Naive thymus-derived CD8-positive, alpha-beta T cell (primary cell): ENCODE measurements at places on chromosomes 3 and 15. TPM values are rescaled to one million over a fixed set of nuclear protein-coding genes. Genes with fewer than 3 reads are reported as not detected.

GRCh38 chr3:63644212-63644797 lies 8.2 kb upstream of the SNTN start:
- no peak overlapping the region for H3K4me3 ChIP-seq
- H3K27ac ChIP-seq, result no peak overlapping the region
- peaks cover 8% of the 10 kb centered on the region for H3K27me3 ChIP-seq
- no peak for DNase-seq

GRCh38 chr3:184241447-184242296 lies 7.1 kb downstream of the ALG3 start:
- no peaks in the 10 kb centered on the region for H3K4me1 ChIP-seq
- DNase-seq, result no peak
- H3K27me3 ChIP-seq, result no peaks in the 10 kb centered on the region
- no peak overlapping the region for H3K27ac ChIP-seq
- no peak overlapping the region for H3K4me3 ChIP-seq
- peaks cover 40% of the 10 kb centered on the region for H3K36me3 ChIP-seq

DNA sequence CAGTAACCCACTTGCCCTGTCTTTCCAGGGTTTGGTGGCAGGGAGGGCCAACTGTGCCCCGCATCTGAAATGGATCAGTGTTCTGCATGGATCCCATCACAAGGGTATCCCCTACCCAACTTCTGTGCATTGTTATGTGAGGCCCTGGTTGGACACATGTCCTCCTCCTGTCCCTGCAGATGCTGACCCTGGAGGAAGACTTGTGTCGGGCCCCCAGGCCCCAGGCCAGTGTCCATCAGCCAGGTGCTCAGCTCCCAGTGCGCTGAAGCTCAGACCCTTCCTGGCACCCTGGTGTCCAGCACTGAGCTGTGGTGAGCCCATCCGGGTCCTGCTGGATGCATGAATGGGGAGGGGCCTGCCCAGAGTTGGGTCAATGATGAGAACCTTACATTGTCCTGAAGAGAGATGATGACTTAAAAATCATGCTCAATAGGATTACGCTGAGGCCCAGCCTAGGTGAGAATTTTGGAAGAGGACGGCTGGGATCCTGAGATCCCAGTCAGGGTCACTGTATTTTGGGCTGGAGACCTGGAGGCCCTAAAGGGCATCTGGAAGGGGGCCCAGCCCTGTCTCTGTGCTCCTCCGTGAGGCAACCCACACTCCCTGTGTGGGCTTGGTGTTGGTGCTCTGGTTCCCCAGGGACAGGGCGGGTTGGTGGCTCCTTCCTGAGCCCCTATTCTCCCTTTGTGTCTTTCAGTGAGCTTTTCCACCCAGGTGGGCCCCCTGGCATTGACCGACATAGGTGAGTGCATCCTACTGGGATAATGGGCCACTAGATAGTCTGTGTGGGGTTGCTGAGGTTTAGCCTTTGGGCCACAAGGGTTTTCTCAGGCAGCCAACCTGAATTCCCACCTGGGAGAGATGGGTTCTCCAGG lies 199.1 kb downstream of the UBE3A start:
- no peak for DNase-seq
- H3K4me3 ChIP-seq, result no peak overlapping the region
- H3K4me1 ChIP-seq, result no peaks in the 10 kb centered on the region
- H3K36me3 ChIP-seq, result no peaks in the 10 kb centered on the region

DNA sequence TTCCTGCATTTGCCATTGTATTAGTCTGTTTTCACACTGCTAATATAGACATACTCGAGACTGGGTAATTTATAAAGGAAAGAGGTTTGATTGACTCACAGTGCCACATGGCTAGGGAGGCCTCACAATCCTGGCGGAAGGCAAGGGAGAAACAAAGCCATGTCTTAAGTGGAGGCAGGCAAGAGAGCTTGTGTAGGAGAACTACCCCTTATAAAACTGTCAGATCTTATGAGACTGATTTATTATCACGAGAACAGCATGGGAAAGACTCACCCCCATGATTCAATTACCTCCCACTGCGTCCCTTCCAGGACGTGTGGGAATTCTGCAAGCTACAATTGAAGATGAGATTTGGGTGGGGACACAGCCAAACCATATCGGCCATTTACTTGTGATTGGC lies 27.8 kb downstream of the YEATS2 start:
- DNase-seq, result no peak
- no peak overlapping the region for H3K27ac ChIP-seq
- H3K4me3 ChIP-seq, result no peak overlapping the region
- no peaks in the 10 kb centered on the region for H3K4me1 ChIP-seq

DNA sequence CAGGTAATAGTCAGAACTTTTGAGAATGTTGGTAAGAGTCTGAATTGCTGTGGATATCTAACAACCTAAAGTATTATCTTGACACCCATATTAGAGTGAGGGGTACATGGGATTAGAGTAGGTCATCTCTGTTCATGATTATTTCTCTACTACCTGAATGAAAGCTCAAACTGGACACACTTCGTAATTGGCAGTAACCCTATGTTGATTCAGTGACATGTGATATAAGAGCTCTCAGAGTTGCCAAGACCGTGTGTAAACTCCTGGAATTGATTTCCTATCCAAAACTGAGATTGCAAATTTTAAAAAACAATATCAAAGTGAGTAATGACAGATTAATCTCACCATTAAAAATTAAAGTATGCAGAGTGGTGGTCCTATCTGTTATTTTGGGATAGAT lies 214.8 kb upstream of the ARHGEF26 start:
- no peak for DNase-seq
- no peaks in the 10 kb centered on the region for H3K4me1 ChIP-seq
- no peaks in the 10 kb centered on the region for H3K36me3 ChIP-seq
- H3K4me3 ChIP-seq, result no peak overlapping the region
- no peaks in the 10 kb centered on the region for H3K27me3 ChIP-seq
- no peak overlapping the region for H3K27ac ChIP-seq

- no peak overlapping the region for H3K4me3 ChIP-seq
- H3K27ac ChIP-seq, result no peak overlapping the region
- no peaks in the 10 kb centered on the region for H3K36me3 ChIP-seq
- no peaks in the 10 kb centered on the region for H3K27me3 ChIP-seq
- peak; percentile 56 for DNase-seq
- H3K4me1 ChIP-seq, result peaks cover 7% of the 10 kb centered on the region
Observed at GRCh38 chr15:43769584-43770228, 7.1 kb downstream of the ELL3 start.

GRCh38 chr3:23264413-23264812 lies 61.3 kb downstream of the UBE2E2 start:
- H3K4me3 ChIP-seq, result no peak overlapping the region
- peaks cover 10% of the 10 kb centered on the region for H3K36me3 ChIP-seq
- H3K4me1 ChIP-seq, result peaks cover 5% of the 10 kb centered on the region
- no peak for DNase-seq
- no peaks in the 10 kb centered on the region for H3K27me3 ChIP-seq
- H3K27ac ChIP-seq, result no peak overlapping the region

DNA sequence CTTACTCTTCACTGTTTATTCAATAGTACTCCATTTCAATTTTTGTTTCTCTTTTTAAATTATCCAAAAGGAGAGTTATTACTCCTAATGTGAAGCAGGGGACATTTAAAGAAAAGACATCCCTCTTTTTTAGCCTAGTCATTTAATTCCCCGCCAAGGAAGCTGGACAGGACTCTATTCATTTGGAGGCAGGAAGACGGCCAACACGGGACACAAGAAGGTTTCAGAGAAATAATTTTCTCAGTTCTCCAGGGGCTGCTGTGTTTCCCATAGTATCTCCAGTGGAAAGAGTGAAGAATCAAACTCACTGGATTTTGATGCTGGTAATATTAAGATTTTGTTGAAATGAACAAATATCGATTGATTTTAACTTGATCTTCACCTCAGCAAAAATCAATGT lies 833.7 kb downstream of the ROBO2 start:
- no peak overlapping the region for H3K4me3 ChIP-seq
- H3K27me3 ChIP-seq, result no peaks in the 10 kb centered on the region
- no peaks in the 10 kb centered on the region for H3K4me1 ChIP-seq
- no peak for DNase-seq

ARPP21 gene
- not detected for total RNA-seq

DOCK3 gene
- 1.9 TPM for total RNA-seq

EPHB1 gene
- total RNA-seq, result not detected

RPL39L gene
- total RNA-seq, result 1.2 TPM
